Stimulated activated CD4-positive, alpha-beta T cell treated with anti-CD3 and anti-CD28 coated beads, Interleukin-1b, Interleukin-23, amount 100 ng/mL, for 48 hours (primary cell): ENCODE measurements at places on chromosomes 6 and 20.

- DNase-seq, result no peak
These were observed 42.5 kb upstream of the BMP5 start for GRCh38 chr6:55917751-55918415.

- DNase-seq, result no peak
These were observed 209.8 kb upstream of the PROKR2 start for GRCh38 chr20:5526516-5526915.

GRCh38 chr6:6918216-6918983 is 189.4 kb upstream of the RREB1 start:
- peak; percentile 88 for DNase-seq

GRCh38 chr6:25006565-25007001 is 70.8 kb upstream of the RIPOR2 start:
- DNase-seq, result peak; percentile 39

DNA sequence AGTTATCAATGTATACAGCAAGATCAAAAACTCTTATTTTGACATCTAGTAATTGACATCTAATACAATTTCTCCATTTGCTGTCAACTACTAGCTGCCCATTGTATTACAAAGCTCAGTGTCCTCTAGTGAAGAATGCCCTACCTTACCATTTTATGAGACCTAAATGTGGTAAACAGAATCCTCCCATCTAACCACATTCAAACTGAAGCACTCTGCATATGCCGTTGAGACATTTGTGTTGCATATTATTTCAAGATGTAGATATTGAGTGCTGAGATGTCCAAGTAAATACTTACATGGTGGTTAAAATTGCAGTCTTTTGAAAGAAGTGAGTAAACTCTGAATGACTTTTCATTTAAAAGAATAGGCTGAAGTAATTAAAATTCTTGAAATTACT is 597 bp upstream of the GLYATL3 start:
- no peak for DNase-seq

DNA sequence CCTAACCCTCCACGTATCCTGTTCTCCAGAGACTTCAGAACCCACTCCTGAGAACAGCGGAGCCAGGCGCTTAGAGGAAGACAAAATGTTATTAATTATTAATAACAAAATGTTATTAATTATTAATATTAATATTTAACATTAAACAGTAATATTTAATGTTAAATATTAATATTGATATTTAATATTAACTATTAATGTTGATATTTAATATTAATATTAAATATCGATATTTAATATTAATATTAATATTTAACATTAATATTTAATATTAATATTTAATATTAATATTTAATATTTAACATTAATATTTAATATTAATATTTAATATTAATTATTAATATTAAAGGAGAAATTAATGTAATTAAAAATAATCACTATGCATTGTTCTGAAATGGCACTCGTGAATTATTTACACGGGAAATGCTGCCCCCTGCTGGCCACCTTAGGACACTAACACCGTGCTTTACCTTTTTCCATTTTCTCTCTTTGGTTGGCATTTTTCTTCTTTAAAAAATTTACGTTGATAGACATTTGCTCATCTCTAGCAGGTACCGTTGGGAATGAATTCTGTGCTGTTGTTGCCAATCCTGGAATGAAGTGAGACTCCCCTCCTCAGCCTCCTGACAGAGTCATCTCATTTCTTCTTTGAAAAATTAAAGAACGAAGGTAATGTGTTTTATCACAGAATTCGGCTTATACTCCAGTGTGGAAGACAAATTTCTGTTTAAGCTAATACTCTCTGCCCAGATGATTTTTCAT is 7.5 kb upstream of the GGTLC1 start:
- peak; percentile 53 for DNase-seq

GRCh38 chr6:84547341-84547801 is 217.0 kb downstream of the TBX18 start:
- no peak for DNase-seq

DNA sequence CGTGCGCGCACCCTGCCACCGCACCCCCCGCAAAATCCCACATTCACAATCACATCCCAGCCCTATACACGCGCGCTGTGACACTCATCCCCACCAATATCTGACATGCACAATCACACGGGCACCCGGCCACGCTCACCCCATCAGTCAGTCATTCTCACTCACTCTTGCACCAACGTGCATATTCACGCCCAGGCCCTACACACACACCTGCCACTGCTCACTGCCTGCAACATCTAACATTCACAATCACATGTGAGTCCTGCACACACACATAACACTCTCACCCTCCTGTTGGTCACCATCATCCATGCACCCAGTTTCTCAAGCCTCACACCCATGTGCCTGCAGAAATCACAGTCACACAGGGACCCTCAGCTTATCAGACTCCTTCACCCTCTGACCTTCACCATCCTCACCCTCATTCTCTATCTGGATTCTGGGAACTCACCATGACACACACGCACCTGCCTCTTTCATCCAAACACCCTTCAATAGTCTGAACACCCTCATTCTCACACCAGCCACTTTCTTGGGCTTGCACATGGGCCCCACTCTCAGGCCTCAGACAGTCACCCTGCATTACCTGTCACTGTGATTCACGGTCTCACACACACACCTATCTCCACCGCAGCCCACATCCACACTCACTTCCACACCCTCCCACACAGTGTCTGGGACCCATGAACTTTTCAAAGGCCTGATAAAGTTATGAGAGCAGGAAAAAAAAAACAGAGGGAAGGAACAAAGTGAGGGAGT is 748 bp upstream of the ATP9A start:
- DNase-seq, result peak; percentile 5

DNA sequence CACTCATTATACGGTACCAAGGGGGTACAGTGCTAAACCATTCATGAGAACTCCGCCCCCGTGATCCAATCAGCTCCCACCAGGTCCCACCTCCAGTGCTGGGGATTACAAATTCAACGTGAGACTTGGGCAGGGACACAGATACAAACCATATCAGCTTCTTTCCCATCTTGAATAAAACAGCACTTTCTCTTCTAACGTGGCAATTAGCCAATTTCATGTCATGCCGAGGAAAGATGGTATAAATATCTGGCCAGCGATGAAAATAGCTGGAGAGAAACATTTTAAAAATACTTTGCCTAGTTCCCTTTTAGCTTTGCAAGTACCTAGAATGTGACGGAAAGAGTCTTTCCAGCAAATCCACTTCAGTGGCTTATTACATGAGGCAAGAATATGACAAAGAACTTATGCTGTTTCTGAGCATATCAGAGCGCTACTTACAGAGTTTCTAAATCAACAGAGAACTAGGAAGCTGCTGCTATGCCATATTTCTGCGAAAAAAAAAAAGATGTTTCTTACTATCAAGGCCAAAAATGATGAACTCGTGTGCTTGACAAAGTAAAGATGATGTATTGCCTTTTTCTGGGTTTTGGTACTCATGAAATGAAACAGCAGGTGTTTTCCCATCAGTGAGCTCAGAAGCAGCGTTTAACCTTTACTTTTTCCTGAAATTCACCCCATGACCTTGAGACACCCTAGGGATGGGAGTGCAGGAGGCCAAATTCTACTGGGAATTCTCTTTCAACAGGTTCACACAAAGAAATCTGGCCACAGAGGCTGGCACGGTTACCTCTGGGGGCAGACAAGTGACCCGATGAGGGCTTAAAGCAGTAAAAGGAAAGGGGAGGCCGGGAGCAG is 37.9 kb downstream of the AGPAT4 start:
- DNase-seq, result no peak

- no peak for DNase-seq
These were observed 78.7 kb downstream of the AK9 start for GRCh38 chr6:109612268-109612667.

GRCh38 chr20:31570021-31570463 is 35.0 kb upstream of the ID1 start:
- no peak for DNase-seq

GRCh38 chr6:94623586-94623985 is 953.7 kb upstream of the MANEA start:
- no peak for DNase-seq

GRCh38 chr6:129871221-129871620 is 10.1 kb upstream of the TMEM244 start:
- DNase-seq, result no peak

GRCh38 chr6:2767657-2768524 is 2.7 kb downstream of the WRNIP1 start:
- no peak for DNase-seq

GRCh38 chr6:49264909-49265308 is 198.1 kb downstream of the MMUT start:
- DNase-seq, result no peak

- DNase-seq, result no peak
These were observed 5.5 kb upstream of the FAM83C start for GRCh38 chr20:35297740-35298139.

DNA sequence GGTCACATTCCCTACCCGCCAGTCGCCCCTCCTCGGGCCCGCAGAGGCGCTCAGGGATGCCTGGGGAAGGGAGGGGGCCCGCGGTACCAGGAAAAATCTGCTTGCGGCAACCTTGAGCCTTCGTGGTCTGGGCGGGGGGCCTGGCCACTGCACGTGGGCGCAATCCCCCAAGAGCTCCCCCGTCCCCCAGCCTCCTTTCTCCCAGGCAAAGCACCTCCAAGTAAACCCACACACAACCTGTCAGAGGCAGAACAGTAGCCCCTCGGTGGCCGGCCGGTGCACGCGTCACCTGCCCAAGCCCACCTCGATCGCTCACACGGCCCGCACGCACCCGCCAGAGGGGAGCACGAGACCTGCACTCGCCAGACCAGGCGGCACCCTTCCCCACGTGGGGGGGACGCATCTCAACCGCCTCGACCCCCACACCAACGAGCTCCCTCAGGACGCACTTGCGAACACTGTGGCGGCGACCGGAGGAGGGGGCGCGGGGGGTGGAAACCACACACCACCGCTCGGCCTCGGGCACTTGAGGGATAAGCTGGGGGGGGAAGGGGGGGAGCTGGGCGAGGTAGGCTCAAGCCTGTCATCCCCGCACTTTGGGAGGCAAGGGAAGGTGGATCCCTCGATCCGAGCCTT is 1955.7 kb upstream of the DEFB115 start:
- no peak for DNase-seq

DNA sequence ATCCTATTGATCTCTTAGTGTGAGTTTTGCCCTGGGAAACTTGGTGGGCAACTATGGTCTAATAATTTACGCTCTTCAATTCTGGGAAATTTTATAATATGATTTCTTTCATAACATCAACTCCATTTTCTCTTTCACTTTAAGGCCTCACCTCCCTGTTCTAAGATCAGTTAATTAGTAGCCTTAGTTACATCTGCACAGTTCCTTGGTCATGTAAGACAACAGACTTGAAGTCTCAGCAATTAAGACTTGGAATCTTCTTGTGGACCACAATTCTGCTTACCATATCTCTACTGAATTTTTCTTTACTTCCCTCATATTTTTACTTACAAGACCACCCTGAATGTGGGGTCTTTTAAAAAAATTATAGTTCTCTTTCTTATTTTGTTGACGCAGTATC is 8.7 kb downstream of the ENPP3 start:
- no peak for DNase-seq

DNA sequence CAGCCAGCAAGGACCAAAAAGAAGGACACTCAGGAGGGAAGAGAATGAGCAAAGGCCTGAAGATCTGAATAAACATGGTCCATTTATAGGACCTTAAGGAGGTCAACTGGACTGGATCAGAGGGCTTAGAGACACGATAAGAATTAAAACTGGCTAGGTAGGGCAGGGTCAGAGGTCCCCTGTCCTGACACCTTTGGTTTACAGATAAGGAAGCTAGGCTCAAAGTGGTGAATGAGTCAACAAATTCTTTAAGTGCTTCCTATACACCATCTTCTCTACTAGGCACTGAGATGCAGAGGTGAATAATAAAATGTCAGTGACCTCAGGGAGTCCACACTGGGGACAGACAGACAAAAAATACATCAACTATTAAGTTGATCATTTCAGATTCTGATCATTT is 70.3 kb downstream of the HIVEP2 start:
- no peak for DNase-seq

GRCh38 chr6:72248621-72249020 is 362.3 kb downstream of the RIMS1 start:
- DNase-seq, result no peak

DNA sequence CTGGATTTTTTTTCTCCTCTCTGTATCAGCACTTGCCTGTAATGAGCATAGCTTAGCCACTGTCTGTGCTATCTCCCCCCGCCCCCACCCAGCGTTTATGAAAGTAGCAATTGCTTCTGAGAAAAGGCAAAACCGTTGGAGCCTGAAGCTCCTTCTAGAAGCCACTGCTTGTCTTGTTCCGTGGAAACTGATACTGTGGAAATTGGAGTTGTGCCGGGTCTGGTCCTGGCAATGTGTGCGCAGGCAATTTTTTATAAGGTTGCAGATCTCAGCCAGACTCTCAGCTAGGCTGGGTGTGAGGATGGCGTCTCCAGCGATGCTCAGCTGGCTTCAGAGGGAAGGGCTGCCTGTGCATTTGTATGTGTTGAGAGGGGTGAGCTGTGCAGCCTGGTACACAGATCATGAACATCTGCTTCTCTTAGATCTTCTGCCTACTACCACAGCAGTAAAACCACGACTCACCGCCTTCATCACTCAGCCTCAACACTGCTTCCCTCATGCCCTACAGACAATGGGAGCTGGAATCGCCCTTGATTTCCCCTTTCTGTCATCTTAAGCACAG is 72.4 kb upstream of the GTSF1L start:
- no peak for DNase-seq

- no peak for DNase-seq
These were observed 13.7 kb downstream of the TBXT start for GRCh38 chr6:166153966-166154365.

DNA sequence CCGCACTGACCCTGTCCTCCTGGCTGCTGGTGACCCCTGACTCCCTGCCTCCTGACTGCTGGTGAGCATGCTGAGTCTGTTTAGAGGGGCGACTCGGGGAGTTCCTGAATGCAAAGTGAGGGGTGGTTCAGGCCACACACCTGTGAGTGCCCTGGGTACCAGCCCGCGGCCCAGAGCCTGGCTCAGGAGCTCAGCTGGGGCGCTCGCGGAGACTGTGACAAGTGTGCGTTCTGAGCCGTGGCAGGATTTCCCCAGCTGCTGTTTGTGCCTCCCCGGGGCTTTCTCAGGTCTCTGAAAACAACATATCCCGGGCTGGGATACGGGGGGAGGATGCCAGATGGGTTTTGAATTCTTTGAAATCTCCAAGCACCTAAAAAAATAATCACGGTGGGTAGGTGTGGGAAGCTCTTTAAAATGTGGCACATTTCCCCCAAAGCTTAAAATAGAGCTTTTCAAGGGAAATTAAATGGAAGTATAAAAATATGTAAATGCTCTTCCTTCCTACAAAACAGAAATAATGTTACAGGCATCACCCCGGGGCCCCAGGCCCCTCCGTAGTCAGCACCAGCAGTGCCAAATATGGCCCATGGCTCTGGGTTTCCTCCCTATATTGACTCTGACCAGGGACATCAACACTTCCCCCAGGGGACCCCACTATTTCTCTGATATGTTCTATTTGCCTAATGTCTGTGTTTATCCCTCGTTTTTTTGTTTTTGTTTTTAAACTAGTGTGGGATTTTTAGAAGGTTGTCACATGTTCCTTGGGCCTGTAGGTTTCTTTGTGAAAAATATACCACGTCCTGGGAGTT is 49.9 kb upstream of the TAGAP start:
- peak; percentile 57 for DNase-seq

- DNase-seq, result no peak
These were observed 167.9 kb downstream of the TFAP2C start for GRCh38 chr20:56797023-56797422.

GRCh38 chr6:162733489-162733888 is 5.7 kb downstream of the PACRG start:
- no peak for DNase-seq

GRCh38 chr6:19712012-19712688 is 125.0 kb upstream of the ID4 start:
- DNase-seq, result no peak

- DNase-seq, result no peak
These were observed 106.9 kb upstream of the CCDC28A start for GRCh38 chr6:138666636-138667035.

GRCh38 chr6:2891768-2892170 is 11.3 kb downstream of the SERPINB9 start:
- peak; percentile 79 for DNase-seq
